ENCODE measurements at places on chromosomes 1 and 21.
A peak's percentile ranks its signal among the peaks of the same experiment; 100 is the strongest.

DNA sequence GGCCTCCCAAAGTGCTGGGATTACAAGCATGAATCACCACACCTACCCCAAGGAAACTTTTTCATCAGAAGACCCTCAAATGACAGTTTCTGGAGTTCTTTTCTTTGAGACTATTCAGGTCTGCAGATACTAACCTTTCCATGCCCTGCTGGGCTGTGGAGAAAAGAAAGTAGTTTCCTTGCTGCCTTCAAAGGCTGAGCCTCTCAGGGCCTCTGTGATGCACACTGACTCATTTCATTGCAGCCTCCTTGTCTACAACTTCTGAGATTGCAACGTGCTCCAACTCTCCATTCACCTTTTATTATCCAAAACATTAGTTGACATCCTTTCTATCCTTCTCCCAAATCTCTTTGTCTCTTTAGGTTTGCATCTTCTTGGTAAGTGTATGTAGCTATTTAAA lies 8.8 kb upstream of the SAMSN1 start:
- DNase-seq = no peak

GRCh38 chr1:96388421-96389310 lies 332.9 kb upstream of the PTBP2 start:
- DNase-seq = no peak

GRCh38 chr1:224387943-224388342 lies 31.3 kb downstream of the CNIH4 start:
- no peak for DNase-seq

DNA sequence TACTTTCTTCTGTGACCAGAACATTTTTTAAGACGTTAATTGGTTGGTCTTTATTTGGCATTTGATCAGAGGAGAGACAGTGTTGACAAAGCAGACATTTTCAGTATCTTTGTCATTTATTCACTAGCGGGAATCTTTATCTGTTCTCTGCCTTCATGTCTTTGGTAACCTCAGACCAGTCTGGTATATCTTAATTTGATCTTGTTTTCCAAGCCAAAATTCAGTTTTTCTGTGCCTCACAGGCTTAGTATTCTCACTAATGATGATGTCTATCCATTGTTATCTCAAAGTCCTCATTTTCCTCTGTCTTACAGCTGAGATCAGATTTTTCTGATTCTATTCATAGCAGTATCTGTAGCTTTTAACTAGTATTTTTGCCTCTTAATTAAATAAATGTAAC lies 158.7 kb downstream of the GPR52 start:
- DNase-seq = no peak

GRCh38 chr1:57158604-57158998 lies 192.8 kb upstream of the C8B start:
- no peak for DNase-seq

- DNase-seq = no peak
These were observed 64.7 kb upstream of the KCNE2 start for GRCh38 chr21:34299168-34299539.

DNA sequence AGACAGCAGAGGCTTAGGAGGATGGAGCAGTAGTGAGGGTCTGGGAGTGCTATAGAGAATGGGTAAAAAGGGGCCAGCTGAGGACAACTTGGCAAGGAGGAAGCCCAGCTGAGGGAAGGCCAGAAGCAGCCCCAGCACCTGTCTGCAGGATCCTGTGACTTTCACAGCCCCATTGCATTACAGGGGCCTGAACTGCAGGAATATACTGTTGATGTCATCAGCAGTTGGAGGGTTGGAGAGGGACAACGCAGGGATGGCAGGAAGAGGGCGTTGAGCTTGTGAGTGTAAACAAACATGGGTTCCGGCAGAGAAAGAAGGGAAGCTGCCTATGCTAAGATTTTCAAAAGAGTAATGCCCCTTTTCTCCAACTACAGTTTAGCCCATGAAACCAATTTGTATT lies 628.5 kb downstream of the SMYD3 start:
- DNase-seq = no peak

DNA sequence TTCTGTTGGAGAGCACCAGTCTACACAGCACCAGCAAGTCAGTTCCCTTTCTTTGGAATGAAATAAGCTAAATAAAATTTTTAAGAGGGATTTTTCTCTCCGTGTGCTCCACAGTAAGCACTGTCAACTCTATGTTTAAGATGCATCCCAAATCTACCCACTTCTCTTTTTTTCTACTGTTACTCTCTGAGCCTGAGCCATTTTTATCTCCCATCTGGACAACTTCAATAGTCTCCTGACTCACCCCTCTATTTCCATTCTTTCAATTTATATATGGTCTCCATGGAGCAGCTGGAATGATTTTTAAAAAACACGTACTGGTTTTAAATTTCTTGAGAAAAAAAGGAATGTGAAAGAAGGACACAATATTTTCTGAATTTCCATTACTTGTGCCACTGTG lies 24.7 kb upstream of the CCT8 start:
- no peak for DNase-seq

DNA sequence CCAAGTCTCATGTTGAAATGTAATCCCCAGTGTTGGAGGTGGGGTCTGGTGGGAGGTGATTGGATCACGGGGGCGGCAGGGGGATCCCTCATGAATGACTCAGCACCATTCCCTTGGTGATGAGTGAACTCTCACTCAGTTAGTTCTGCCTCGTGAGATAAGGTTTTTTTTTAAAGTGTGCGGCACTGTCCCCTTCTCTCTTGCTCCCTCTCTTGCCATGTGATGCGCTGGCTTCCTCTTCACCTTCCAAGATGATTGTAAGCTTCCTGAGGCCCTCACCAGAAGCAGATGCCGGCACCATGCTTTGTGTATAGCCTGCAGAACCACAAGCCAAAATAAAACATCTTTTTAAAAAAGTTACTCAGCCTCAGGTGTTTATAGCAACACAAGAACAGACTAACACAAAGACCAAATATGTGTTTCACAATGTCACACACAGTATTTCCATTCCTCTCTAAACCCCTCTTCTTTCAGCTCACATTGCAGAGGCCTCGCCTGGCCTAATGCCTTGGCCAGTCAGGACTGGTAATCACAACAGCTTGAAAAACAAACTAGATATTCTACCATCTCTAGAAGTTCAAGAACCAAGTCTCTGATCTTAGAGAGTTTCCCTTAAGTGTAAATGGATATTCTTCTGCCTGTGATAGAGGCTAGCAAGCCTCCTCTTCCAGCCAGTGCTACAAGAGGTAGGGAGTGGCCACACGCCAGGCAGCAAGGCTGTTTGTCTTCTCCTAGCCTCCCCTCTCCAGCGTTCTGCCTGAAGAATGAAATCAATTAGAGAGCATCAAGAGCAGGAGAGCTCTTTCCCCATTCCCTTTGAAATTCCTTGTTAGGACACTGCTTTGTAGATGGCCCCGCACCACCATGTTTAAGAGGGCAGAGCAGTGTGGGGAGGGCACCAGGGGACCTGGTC lies 19.6 kb upstream of the RAP1A start:
- DNase-seq = no peak

DNA sequence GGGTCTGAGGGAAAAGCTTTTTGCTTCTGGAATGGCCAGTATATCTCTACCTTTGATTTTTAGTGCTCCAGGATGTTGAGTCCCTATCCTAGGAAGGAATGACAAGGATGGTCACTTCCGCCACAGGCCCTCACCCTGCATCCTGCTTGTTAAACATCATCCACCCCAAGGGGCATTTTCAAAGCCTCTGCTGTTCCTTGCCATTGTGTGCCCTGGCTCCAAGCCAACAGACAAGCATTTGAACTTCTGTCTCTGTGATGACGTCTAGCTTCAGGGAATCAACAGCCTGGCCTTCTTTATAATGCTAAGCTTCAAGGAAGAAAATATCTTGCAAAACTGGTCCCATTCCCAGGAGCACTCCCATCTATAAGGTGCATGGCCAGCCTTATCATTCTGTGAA lies 12.3 kb upstream of the JAM2 start:
- no peak for DNase-seq

DNA sequence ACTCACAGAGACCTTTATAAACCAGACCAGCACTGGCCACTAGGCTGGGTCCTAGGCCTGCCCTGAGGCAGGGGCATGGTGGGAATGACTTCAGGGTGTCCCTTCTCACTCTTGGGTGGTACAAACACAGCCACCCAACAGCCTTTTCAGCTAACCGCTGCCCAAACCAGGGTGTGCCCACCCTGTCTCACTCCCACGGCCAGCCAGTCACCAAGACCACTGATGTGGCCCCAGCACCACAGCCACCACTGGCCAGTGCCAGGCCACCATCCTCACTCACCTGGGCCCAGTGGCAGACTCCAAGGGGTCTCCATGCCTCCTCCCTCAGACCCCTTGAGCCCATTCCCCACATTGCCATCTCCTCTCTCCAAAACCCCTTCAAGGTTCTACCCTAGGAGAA lies 27.8 kb downstream of the TAS1R2 start:
- DNase-seq = no peak

DNA sequence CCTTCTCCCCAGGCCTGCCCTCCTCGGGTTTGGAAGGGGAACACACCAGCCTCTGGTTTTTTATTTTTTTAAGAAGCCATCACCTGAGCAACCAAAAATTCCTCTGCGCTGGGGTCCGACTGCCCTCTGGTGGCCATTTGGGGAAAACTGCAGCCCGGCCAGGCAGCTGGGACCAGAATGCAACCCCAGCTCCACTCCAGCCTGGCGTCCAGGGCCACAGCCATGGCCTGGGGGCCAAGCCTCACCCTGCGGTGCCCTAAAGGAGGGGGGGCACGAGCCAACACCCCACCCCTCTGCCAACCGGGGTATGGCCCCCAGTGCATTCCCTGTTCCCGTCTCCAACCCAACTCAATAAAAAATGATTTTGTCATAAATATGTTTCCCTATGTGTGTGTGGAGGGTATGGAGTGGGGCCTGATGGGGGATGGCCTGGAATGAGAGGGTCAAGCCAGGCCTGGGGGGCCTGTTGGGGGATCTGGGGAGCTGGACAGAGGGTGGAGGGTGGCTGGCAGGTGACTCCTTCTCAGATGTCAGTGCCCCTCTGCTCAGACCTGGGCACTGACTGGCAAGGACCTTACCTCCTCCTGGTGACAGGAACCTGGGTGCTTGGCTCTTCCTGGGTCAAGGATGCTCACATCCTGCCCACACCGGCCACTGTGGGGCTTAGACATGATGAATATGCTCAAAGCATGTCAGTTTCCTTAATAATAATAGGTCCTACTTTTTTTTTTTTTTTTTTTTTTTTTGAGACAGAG lies 3.2 kb downstream of the GPR3 start:
- DNase-seq = peak; percentile 80

DNA sequence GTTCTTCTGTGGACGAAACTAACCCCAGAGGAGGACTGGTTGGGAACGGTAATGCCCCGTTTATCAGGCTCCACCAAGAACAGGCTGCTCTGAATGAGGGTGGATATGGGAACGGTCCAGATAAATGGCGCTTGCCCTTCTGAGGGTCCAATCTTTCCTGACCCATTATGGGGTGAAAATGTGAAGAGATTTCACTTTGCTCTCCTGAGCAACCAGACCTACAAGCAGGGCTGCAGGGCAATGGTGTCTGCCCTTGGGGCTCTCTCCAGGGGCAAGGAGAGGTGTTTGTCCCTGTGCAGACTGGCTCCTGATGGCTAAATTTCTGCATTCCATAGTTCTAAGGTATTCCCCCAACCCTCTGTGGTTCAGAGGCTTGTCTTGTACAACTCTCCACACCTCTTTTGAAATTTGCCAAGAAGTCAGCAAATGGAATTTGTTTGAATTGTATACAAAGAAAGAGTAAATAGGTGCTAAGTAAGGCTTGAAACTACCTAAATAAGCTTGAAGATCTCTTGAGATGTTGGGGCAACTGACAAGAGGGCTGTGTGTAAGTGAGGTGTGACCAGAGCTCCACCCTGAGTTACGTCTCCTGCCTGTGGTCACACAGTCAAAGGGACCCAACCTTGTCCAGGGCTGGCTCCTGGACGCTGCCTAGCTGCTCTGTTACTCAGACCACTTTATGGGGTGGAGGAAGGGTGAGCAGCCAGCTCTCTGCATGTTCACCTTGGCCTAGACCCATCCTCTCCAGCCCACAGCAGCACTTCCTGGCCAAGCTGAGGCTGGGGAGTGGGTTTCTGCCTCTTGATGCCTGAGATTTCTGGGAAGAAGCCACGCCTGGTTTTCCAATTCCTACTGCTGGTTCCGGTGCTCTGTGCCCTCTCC lies 24.8 kb downstream of the SLC2A1 start:
- DNase-seq = no peak

DNA sequence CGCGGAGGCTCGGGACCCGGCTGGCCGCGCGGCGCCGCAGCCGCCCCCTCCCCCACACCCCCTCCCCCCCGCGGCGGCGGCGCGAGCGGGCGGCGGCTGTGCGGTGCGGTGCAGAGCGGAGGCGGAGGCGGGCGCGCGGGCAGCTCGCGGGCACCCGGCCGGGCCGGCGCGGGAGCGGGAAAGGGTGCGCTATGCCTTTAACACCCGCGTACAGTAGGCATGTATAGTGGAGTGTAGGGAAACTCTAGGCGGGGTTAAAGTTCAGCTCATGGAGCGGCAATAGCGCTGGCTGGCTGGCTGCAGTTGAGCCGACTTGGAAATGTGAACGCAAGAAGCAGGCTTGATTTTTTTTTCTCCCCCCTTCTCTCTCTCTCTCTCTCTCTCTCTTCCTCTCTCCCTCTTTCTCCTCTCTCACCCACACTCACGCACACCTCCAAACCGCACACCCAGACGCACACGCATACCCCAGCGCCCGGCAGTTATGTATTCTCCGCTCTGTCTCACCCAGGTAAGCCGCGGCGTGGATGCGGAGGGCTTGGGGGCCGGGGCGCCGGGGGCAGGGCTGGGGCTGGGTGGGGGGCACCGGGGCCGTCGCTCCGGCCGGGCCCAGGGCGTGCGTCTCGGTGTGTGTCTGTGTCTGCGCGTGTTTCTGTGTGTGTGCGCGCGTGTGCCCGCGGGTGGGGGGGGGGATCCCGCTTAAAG lies at the start of gene NFIA:
Gene NFIA (plus strand): TSS at position 251 of the 702 bp plus-strand sequence.
- peak; percentile 10 for DNase-seq

DNA sequence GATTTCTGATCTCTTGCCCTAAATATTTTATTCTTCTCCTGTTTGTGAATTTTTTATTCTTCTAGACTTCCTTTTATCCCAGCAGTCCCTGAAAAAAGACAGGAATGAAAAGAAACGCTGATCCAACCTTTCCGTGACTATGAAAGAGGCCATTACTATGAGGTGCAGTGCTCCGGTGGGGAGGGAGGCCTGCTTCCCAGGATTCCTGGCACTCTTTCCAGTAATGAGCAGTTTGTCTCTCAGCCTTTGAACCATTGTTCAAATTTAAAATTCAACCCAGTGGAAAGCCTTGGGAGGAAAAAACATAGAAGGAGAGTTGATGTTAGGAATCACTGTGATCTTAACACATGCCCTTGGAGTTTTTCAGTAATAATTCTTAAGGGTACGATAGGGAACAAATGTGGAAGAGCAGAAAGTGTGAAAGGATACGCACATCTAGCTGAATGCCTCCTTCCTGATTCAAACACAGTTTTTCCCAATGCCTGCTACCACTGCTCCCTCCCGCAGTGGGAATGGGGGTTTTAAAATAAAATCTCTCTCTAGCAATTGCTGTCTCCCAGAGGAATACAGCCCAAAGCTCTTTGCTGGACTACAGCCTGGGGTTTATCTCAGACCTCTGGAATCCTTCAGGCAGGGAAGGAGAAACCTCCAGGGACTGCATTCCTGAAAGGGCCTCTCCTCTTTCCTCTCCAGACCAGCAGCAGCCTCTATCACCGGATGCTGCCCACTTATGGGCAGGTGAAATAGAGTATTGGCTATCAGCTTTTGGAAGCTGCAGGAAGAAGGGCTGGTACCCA lies 6.1 kb downstream of the IER5 start:
- no peak for DNase-seq
